ENCODE measurements at places on chromosomes 2 and 18.

DNA sequence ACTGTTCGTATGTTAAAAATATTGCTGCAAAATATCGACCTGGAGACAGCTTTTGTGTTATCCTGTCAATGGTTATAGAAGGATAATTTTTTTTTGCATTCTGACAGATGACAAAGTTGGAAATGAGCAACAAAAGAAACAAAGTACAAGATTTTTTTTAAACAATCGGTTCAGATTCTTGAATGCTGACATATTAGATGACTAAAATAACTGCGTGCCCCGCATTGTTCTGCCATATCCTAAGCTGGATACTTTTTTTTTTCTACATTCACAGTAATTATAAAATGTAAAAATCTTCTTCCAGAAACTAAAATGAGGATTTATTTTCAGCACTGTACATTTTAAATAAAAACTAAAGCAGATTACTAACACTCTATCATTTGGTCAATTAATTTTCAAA is 67.1 kb downstream of the ABCG8 start:
- no peak for DNase-seq

DNA sequence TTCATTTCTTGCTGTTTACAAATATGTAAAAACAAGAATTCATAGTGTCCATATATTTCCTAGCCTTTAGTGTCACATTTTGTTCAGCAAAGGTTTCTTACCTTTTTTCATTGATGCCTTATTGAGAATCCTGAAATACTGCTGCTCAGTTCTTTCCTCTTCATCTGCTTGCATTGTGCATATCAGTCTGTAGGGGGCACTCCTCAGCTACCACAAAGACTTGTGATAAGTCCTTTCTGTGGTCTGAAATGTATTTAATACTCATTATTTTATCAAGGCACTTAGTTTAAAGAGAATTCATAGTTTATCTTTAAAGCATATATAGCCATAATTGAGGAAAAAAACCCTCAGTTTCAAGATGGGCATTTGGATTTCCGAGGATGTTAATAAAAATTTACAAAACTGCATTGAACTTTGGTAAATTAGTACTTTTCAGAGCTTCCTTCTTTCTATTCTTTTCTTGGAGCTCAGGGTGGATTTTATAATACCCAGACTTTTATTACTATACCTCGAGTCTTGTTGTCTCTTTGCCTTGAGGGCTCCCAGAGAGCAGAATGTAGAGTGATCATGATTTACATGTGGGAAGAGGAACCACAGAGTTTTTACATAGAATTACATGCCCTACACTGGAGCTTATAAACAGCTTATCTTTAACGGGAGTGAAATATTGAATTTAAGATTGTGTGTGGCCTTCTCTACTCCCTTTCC is 570.1 kb downstream of the PLCL1 start:
- no peak for DNase-seq

- DNase-seq, result no peak
Observed at GRCh38 chr2:113755035-113755834, 1.2 kb downstream of the SLC35F5 start.

GRCh38 chr2:127166231-127166860 is 53.8 kb downstream of the CYP27C1 start:
- no peak for DNase-seq

DNA sequence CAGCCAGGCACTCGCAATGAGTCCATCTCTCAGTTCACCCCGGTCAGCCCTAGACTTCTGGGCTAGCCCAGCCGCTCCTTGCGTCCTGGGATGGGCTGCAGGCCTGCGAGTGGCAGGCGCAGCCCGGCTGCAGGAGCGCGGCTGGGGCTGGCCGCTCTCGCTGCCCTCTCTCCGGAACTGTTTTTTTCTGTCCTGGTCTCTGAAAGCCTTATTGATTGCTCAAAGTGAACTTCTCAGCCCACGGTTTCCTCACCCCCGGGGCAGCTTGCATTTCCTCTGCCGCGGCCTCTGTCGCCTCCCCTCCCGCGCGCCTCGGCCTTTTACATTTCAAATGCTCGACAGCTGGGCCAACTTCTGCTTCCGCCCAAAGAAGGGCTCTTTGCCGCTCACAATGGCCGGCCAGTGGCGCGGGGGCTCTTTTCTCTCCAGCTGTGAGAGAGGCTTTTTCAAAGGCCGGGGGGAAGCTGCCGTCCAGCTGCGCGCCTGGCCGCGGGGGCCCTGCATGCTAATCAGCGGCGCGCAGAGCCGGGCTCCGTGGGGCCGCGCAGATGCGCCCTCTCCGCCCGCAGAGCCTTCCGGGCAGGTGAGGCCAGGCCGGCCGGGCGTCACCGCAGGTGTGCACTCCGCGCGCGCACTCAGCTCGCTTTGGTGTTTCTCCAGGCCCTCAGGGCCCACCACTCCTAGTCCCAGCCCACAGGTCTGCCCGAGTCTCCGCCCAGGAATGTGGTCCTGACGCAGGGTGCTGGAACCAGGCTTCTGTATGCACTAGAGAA is 513.8 kb downstream of the RNF144A start:
- no peak for DNase-seq

DNA sequence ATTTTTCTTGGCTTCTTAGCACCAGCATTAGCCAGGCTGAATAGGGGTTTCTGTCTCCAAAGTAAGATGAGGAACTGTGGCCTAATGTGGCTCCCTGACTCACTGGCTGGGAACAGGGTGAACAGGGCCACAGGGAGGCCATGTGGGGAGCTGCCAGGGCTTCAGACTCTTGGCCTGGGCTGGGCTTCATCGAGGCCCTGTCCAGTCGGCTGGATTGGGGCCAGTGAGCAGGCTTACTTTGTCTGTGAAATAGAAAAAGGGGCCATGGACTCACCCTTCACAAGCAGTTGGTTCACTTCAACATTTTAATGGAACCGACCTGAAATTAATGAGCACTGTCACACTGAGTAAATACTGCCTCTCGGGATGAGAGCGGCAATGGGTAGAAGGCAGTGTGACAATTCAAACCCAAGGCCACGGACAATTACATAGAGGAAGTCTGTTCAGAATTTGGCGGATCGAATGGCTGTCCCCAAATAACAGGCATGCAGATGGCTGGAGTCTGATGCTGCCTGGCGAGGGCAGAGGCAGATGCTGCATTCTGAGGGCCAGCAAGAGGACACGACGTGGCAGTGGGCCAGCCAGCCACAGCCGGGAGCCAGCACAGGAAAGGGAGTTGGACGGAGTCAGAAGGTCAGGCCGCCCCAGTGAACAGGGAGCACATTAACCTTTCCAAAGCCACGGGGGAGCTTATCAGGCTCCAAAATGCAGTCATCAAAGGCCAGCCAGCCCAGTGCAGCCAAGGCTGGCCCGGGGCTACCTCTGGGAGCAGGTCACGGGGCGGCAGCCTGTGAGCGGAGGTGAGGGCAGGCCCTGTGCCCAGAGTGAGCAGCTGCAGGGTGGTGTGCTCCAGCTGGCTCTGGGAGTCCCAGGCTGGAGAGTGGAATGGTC is 146.6 kb upstream of the REV1 start:
- no peak for DNase-seq

DNA sequence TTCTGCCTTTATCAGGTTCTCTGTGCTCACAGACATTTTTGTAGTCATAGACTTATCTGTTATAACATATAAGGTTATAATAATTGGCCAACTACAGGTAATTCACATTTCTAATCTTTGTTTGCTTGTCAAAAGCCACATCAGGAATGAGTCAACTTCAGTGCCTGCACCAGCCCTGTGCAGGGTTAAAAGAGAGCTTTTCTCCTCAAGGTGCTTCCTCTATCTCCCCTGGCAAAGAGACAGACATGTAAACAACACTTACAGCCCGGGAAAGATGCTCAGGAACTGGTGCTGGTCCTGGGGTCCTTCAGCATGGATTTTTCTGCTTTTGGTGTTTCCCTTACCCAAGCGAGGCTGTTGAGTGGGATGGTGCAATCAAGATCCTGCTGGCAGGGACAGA is 7.7 kb upstream of the EHD3 start:
- no peak for DNase-seq
